NCI-H1930 (cell line): ENCODE measurements at places on chromosomes 11 and 22.

GRCh38 chr11:5701055-5701577 is 11.5 kb downstream of the TRIM22 start:
- no peak for DNase-seq

DNA sequence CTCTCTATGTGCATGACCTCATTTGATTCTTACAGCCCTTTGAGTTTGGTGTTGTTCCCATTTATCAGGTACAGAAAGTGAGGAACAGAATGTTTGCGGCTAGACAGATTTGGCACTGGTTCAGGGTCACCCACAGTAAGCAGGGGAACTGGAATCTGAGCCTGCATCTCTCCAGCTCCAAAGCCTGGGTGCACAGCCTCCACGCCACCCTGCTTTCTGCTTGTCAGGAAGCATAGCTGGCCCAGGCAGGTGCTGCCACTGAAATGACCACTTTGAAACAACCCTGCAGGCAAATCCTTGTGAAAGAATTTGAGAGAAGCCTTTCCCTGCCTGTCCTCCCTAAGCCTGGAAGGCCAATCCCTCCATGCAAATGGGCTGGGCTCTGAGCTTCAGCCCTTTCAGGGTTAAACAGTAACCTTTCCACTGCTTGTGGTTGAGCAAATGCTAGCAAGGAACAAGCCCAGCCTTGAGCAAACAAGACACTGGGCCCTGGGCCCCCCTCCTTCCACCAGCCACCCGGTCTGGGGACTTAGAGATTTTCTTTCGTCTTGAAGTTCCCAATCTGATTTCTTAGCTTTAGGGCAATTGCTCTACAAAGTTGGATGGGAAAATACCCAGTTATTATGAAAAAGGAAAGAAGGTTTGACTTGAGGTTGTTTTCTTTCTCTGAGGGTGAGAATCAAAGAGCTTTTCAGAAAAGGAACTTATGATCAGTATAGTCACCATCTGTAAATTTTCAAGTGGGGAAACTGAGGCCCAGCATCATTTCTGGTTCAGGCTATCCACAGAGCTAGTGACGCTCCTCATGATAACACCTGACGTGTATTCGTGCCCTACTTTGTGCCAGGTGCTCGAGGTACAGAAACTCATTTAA is 19.4 kb downstream of the EHF start:
- no peak for DNase-seq

DNA sequence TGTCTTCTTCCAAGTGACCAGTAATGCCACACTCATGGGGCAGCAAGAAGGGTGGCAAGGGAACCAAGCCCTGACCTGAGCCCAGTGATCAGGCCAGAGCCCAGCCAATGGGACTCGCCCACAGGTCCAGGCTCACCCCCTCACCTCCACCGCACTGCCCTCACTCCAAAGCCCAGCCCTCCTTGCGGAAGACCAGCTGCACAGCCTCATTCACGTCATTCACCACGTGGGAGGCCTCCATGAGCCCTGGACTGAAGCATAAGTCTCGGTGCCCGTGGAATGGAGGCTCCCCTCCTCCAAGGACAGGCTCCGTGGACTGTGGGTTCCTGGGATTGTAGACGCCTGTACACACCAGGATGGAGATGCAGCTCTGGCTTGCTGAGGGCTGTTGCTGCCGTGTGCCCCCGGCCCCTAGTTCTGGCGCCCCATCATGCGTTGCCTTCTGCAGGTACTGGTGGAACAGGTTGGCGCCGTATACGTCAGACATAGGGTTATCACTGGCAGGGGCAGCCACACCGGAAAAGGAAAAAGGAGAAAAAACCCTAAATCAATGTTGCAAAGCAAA is 16.8 kb upstream of the TMEM121B start:
- no peak for DNase-seq

GRCh38 chr11:96001037-96001436 is 77.1 kb upstream of the MTMR2 start:
- DNase-seq = no peak

- DNase-seq = no peak
Observed at GRCh38 chr22:41957941-41958556, 6.1 kb downstream of the SMIM45 start.

DNA sequence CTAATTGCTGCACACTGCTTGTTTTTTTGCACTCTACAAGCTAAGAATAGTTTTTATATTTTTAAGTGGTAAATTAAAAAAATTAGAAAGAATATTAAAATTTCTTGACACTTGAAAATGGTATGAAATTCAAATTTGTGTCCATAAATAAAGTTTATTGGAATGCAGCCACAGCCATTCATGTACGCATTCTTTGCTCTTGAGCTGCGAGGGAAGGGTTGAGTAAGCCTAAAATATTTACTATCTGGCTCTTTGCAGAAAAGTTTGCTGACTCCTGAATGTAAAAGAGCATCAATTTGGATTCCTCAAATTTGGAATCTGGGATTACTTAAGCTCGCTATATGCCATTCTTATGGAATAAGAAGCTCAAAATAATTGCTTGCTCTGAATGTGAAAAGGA is 3.4 kb upstream of the ADAMTS8 start:
- DNase-seq = no peak

DNA sequence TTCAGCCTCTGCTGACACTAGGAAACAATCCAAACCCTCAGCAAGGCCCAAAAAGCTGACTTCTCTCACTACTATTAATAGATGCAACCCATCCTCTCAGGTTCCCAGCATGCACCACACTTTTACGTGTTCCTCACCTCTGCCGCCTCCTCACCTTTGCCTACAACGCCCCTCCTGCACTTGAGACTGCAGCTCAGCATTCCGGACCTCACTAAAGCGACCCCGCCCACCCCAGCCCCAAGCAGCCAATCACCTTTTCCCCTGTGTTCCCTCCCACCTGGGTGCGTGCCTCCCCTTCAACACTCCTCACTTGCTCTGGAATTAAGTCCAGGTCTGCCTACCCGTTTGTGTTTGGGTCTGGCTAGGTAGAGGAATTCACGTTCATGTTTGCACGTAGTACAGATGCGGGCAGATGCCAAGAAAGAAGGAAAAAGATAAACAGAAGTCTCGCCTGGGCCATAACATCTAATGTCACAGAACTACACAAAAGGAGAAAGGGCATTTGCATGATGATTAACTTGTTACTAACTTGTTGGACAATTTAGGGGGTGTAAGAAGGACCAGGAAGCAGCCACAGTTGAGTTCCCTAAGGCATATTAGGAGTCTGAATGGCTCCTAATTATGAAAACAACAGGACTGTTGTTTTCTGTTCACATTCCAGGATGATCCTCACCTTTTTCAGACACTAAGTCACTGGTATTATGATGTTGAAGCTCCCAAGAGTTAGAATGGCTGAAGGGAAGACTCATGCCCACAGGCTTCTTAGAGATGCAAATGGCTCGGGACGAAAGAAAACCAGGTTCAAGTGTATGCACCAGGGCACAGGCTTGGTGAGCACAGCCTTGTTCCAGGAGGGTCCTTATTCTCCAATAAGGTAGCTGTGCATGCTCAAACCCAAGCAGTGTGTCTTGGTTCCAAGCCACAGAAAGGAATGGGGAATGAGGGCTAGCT is 102.2 kb downstream of the MICAL3 start:
- DNase-seq = no peak

DNA sequence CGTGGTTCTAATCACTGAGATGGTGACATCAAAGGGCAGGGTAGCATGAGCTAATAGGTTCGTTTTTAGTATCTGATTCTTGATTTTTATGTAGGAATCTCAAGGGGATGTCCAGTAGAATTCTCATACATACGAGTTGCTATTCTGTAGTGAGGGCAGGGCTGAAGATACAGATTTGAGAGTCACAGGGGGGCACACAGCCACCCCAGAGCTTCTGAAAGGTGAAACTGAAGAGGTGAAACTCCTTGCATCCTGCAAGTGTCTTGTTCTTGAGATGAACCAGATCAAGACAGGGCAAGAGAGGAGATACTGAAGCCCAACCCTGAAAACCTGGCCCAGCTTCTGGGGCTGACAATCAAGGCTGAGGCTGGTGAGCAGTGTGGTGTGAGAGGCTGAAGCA is 35.6 kb upstream of the TMEM123 start:
- no peak for DNase-seq

GRCh38 chr22:29187831-29188230 is 17.9 kb upstream of the EMID1 start:
- no peak for DNase-seq

DNA sequence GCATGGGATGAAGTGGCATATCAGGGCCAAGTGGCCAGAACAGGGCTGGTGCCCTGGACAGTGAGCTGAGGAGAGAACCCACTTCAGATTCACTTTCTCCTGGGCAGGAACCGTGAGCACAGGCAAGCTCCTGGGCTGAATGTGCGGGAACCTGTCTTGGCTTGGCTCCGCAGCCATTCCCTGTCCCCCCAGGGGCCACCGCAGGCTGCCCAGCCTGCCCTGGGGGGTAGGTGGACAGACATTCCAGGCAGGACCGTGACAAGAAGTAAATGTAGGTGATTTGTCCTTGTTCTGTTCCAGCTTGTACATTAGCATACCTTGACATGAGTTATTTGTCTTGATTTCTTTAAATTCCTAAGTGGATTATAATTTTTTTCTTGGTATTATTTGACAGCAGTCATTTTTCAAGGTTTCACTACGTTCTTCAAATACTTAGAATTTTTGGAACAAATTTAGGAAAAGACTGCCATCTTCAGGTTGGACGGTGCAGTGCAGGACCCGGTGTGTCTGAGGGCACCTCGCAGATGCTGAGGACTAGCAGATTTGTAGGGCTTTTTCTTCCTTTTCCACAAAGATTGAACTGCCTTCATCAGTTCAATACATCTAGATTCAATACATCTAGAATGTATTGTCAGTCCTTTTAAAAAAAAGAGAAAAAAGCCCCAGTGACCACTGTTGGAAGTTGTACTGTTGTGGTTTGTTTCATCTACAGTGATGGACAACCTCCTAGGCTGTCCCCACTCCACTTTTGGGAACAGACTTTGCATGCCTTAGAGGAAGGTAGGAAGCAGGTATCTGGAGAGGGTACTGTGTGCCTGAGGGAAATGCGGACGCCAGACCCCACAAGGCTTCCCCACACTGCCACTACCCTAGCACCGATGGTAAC is 115.1 kb upstream of the RASSF10 start:
- DNase-seq = peak; percentile 56

- DNase-seq = no peak
Observed at GRCh38 chr11:12472401-12473005, 95.1 kb downstream of the PARVA start.

GRCh38 chr11:67253872-67254624 is 12.2 kb upstream of the GRK2 start:
- no peak for DNase-seq

- DNase-seq = no peak
Observed at GRCh38 chr11:80196932-80197554, 756.2 kb upstream of the TENM4 start.

DNA sequence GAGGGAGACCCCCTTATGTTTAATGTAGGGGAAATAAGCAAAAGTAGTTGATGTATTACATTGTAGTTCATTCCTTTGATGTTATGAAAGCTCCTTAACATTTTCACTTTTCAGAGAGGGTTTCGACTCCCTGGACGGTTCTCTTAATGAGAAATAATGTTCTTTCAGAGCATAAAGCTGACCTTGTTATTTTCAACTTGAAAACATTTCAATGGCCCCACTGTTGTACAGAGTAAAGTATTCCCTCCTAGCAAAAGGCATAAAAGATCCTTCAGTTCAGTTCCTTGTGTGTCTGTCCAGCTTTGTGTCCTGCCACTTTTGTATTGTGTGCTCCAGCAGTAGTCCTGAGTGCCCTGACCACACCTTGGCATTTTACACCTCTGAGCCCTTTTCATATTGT is 63.9 kb downstream of the UVRAG start:
- no peak for DNase-seq

GRCh38 chr22:43957871-43958270 is 2.6 kb downstream of the SAMM50 start:
- no peak for DNase-seq

- no peak for DNase-seq
Observed at GRCh38 chr22:40202225-40202944, 24.7 kb downstream of the TNRC6B start.

DNA sequence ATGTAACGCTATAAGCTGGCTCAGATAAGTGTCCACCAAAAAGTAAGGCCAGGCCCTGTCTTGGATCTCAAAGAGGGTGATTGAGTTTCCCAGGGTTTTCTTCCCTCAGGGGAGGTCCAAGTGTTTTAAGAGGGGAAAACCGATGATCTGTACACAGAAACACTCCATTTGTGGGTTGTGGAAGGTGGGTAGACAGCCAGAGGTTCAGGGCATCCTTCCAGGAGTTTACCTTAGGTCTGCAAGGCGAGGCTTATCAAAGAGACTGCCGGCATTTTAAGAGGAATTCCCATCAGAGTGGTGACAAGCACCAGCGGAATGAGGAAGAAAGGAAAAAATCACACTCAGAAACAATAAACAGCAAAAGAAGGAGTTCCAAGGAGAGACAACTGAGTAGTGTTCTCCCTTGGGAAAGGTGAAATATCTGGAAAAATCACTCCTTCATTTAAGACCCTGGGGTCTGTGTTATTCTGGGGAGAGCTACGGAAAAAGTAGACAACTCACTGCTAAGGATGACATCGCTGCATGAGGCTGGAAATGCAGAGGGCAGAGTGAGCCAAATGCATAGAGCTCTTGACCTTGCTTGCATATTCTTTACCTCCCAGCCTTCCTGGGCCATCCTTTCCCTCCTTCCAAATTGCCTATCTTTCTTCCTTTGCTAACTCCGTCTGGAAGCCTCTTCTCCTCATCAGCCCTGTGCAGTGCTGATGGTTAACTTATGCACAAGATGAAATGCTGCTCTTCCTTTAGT is 22.1 kb upstream of the MMP7 start:
- DNase-seq = no peak

GRCh38 chr22:20562607-20563465 is 55.4 kb downstream of the MED15 start:
- no peak for DNase-seq
